ENCODE measurements at places on chromosomes 2 and 18.
A peak's percentile ranks its signal among the peaks of the same experiment; 100 is the strongest.

GRCh38 chr2:135095591-135095990 is 43.5 kb downstream of the RAB3GAP1 start:
- DNase-seq, result no peak

- no peak for DNase-seq
Measured at GRCh38 chr2:150486539-150487484, 655 bp downstream of the RND3 start.

DNA sequence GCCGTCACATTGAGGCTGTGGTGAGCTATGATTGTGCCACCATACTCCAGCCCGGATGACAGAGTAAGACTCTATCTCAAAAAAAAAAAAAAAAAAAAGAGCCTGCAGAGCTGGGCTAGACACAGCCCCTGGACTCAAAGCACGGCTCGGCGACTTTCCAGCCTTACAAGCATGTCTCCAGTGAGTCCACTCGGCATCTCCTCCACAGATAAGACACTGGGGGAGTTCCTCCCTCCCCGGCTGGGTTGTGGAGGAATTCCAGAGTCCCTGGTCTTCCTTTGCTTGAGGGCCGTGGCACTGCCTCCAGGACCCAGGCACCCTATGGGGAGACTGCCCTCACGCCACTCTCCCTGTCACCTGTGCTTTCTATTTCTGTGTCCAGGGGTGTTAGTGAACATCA is 30.9 kb upstream of the RPL31 start:
- DNase-seq, result no peak

DNA sequence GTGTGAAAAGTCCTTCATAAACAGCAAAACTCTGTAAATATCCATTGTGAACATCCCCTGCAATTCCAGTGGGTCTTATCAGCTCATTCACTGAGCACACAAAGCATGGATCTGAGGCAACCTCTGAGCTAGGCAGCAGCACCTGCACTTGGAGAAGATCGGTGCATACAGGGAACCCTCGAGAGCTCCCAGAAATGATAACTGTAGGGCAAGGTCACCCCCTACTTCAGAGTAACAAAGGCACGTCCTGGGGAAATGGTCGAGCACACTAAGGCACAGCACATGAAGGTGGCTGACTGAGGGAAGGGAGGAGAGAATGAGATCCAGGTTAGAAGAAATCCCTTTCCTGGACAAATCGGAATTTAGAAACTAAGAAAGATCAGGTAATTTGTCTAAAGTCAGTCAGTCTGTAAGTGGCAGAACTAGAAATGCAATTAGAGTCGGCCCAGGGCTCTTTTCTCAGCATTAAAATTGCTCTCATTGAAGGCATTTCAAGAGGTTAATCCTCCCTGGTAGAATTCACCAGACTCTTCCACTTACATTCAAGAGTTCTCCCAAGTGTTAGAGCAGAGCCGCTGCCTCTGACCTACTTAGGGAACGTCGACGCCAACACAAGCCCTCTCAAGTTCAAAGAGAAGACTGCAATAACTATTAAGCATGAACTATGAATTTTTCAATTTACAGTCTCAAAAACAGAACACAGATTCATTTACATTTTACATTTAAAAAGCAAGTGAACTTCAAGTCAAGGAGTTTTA is 45.9 kb downstream of the PXDN start:
- DNase-seq, result peak; percentile 14

- no peak for DNase-seq
Measured at GRCh38 chr2:191148791-191149190, 2.0 kb downstream of the STAT4 start.

Measured in midbrain (tissue), 1 donor.